ENCODE measurements at places on chromosomes 16 and 17. TPM values are rescaled to one million over a fixed set of nuclear protein-coding genes. Genes with fewer than 3 reads are reported as not detected.

TP53TG3F gene
- polyA plus RNA-seq: not detected

EXOC3L1 gene
- polyA plus RNA-seq: 2.1 TPM

SULT1A1 gene
- 67.5 TPM for polyA plus RNA-seq

UNC13D gene
- polyA plus RNA-seq: 55.8 TPM

HP gene
- polyA plus RNA-seq: 0.73 TPM

RFNG gene
- 42.1 TPM for polyA plus RNA-seq

PPP1R27 gene
- polyA plus RNA-seq: 0.21 TPM

MSLN gene
- 62.0 TPM for polyA plus RNA-seq

CMTM2 gene
- 0.25 TPM for polyA plus RNA-seq

SP2 gene
- polyA plus RNA-seq: 17.9 TPM

NPIPB12 gene
- 137 TPM for polyA plus RNA-seq

ZDHHC1 gene
- polyA plus RNA-seq: 6.9 TPM

TBC1D3 gene
- not detected for polyA plus RNA-seq

P2RX5 gene
- 2.2 TPM for polyA plus RNA-seq

CDK5RAP3 gene
- 200 TPM for polyA plus RNA-seq

MYH2 gene
- polyA plus RNA-seq: 0.03 TPM

PTX4 gene
- polyA plus RNA-seq: 0.19 TPM

MYCBPAP gene
- 1.8 TPM for polyA plus RNA-seq

YBX2 gene
- polyA plus RNA-seq: 2.8 TPM

Measured in large intestine (tissue), 12 donors.